Stimulated activated CD4-positive, alpha-beta T cell treated with anti-CD3 and anti-CD28 coated beads, Interleukin-12 subunit alpha, Interleukin-12 subunit beta, amount 100 ng/mL, for 48 hours (primary cell): ENCODE measurements at places on chromosomes 3 and 15.

GRCh38 chr3:186757214-186757613 is 26.2 kb upstream of the EIF4A2 start:
- no peak for DNase-seq

DNA sequence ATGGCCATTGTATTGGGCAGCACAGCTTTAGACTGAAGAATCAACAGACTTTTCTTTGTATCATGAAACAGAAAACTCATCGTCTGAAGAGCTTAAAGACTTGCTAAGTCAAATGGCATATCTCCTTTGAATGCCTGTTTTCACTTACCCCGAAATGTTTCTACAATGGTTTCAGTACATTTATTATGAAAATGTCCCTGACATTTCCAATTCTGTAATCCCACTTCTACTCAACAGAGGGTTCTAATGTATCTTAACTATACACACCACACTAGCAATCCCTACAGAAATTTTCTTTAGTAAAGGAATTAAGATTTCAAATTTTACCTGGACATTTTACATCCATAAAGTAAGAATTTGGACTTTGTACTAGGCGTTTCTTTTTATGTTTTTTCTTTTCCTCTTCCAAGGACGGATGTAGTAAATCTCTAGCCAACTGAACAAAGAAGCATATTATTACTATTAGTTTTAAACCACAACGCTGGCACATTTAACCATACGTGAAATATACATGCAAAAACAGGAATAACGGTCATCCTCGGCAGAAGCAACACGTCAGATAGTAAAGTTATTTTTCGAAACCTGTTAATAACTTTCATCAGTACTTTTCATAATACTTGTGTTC is 1.1 kb downstream of the RPS27L start:
- no peak for DNase-seq

GRCh38 chr3:138338244-138338643 is 8.6 kb upstream of the NME9 start:
- no peak for DNase-seq

DNA sequence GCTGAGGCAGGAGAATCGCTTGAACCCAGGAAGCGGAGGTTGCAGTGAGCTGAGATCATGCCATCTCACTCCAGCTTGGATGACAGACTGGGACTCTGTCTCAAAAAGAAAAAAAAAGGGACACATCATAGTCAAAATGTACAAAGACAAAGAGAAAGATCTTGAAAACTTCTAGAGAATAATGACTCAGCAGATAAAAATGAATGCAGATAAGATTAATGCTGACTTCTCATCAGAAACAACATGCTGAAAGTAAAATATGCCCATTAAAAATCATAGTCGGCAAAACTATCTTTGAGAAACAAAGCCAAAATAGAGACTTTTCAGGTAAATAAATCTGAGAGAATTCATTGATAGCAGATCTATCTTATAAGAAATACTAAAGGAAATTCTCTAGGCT is 271.1 kb upstream of the GPR149 start:
- no peak for DNase-seq

DNA sequence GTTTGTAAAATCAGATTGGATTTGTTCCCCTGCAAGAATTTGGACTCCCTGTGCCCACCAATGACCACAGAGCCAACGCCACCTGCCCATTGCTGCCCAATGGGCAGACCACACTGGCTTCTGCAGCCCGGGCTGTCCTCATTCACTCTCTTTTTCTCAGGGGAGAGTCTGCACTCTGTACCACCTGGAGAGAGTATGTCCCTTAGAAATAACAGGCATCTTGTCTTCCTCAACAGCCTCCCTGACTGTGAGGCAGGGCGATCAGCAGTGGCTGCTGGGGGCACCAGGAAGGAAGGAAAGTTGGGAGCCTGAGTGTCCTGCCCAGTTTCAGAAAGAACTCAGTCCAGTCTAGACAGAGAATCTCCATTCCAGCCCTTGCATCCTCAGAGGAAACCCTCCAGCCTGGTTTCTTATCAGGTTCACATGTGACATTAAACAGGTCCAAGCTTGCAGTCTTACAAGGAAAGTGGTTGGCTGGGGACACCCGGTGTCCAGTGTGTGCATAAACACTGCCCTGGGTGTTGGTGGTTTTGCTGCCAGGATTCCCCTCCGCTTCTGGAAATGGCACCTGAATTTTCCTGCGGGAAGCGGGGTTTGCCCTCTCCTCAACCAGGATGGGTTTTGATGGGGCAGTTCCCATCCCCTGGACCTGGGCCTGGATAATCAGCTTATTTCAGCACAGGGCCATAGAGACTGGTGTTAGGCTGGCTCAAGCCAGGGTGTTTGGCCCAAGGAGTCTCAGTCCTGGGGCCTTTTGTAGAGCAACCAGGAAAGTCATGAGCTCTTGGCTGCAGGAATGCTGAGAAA is 37.2 kb downstream of the SSUH2 start:
- DNase-seq = no peak

DNA sequence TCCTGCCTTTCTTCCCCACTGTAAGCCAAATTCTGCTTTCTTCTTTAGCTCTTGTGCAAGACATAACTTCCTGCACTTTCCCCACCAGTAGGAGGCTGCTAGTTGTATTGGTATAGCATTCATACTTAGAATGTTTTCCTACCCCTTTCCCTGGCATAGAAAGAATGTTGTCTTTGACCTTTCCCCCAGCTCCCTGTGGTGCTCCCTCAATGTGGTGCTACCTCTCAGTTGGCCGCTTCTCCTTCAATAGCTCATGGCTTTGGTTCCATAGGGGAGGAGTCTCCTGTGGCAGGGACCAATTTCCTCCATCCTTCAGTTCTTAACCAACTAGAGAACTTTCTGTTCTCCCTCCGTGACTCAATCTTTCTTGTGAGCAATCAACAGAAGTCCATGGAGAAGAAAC is 67.5 kb upstream of the AKAP13 start:
- no peak for DNase-seq

DNA sequence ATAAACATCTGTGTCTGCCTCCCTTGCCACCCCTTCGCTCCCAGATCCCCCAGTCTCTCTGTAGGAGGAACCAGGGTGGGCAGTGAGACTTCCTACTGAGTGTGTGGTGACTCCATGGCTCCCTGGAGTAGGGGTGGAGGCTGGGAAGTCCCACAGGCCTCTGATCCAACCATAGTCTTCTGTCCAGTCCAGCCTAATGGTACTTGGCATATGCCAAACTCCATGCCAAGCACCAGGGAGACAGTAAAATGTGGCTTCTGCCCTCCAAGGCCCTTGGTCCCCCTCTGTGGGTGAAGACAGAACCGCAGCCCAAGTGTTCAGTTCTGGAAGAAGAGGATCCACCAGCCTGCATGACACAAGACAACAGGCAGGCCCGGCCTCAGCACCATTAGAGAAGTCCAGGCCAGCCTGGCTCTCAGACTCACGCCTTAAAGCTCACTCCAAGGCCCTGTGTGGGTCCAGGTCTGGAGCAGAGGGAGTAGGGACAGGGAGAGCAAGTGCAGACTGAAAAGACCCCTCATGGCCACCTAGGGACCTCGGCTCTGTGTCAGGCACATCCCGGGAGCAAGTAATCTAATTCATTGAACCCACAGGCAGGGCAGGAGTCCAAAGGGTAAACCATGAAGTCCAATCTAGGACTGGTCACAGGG is 112.7 kb downstream of the ETFA start:
- DNase-seq = no peak

DNA sequence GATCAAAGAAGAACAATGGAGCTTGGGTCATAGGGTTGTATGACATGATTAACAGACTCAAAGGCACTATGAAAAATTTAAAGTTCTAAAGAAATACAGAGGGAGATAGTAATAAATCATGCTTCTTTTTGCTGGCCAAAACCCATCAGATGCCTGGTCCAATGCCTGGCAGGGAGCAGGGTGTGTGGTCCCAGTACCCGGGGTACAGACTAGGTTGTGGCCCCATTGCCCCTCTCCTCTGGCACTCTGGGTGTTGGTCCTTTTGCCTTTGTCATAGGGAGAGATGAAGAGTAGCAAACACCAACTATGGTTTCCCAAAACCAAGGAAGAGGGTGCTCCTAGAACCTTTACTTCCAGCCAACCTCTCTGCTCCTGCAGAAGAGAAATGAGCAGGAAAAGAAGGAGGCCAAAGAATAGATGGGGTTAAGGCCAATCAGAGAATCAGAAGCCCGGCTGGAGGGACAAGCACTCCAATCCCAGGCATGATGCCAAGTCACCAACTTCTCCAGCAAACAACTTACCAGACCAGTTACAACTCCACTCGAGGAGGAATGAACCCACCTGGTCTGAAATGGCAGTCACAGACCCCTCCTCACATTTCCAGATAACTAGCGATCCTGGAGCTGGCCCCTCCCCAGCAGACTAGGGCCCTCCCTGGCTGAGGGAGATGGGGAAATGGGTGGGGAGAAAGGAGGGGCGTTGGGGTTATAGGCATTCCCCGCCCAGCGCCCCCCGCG is 1.8 kb downstream of the IGDCC3 start:
- no peak for DNase-seq

DNA sequence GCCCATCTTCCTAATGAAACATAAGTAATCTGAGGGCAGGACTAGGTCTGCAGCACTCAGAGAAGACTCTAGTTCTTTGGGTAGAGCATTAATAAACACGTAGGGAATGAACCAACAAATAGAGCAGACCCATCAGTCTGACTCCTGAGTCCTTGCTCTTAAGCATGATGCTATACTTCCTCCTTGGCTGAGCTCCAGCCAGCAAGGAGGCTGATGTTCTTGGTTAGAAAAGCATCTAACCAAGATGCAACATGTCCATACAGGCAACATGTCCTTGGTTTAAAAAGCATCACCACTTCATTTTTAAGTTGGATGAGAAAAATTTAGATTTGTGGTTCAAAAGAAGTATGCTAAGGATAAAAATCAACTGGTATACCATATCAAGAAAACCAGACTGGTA is 8.5 kb upstream of the MYH15 start:
- DNase-seq = no peak

DNA sequence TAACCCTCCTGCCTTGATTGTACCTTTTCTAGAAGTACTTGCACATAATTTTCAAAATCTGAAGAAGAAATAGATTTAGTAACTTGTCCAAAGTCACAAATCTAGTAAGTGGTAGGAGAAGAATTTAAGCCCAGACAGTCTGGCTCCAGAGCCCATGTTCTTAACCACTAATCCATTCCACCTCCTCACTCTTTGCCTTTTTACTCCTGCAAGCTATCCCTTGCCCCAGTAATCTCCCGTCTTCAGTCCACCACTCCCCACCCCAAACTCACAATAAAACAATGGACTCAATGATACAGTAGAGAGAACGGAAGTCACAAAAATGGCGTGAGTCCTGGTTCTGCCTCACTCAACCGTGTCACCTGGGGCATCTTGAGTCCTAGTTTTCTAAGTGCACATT is 48.7 kb downstream of the SETMAR start:
- DNase-seq = no peak

- no peak for DNase-seq
Observed at GRCh38 chr3:120153294-120153693, 59.0 kb upstream of the GSK3B start.

DNA sequence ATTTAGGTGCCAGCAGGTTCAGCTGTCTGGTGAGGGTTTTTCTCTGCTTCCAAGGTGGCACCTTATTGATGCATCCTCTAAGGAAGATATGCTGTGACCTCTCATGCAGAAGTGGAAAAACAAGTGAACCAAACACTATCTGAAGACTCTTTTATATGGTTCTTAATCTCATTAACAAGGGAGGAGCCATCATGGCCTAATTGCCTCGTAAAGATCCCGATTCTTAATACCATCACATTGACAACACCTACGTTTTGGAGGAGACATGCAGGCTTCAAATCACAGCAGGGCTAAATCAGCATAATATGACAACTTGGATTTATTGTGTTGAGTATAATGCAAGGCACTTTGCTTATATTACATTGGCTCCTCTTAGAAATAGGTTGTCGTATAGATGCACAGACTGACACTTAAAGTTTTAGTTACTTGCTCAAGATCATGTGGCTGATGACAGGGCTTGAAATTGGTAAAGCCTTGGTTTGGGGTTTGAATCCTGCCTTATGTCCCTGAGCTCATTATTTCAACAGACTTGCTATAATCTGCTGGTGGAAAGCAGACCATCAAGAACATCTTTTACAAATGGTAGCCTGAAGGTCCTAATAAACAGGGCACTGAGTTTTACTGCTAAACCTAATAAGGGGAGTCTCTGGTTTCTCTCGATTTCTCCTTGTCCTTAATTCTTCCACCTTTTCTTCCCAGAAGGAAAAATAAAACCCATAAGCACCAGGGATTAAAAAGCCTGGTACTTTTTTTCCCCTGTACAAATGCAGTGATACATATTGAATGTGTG is 88.2 kb downstream of the PTPRG start:
- DNase-seq = no peak

- DNase-seq = no peak
Observed at GRCh38 chr3:123653221-123653682, 68.4 kb upstream of the HACD2 start.

GRCh38 chr3:133157716-133158115 is 119.5 kb downstream of the TMEM108 start:
- no peak for DNase-seq

DNA sequence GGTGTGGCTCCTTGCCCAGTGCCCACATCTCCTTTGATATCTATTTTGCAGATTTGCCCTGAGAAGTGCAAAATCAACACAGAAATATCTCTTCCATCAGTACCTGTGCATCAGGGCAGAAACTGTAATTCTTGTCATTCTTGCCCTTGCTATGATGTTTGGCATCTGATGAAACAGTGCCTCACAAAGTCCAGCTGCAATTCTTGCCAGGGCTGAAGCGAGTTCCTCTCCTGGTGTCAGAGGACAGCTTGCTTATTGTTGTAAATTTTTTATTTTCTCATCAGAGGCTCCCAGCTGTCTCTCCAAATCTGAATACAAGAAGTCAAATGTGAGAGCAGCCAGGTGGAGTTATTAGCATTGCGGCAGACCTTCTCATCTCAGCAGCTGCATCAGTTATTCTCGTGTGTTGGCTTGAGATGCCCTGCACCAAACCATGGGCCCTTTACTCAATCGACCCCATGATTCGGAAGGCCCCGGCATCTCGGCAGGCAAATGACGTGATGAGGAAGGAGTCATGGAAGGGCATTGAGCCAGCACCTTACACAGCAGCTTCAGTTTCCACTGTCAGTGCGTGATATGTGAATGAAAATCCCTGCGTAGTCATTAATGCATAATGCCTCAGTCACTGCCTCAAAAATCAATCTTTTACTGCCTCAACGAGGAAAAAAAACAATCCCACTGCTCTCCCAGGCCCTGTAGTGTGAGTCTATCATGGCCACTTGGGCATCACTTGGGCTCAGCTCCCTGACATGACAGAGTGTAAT is 93.4 kb downstream of the CCNL1 start:
- DNase-seq = no peak

GRCh38 chr3:128794067-128794768 is 68.2 kb downstream of the RAB7A start:
- peak; percentile 59 for DNase-seq

- DNase-seq = no peak
Observed at GRCh38 chr3:12501360-12502020, 17.2 kb downstream of the TSEN2 start.

- DNase-seq = no peak
Observed at GRCh38 chr3:111761309-111761795, 97.7 kb upstream of the PHLDB2 start.

GRCh38 chr15:71562251-71562650 is 248.1 kb upstream of the NR2E3 start:
- no peak for DNase-seq

DNA sequence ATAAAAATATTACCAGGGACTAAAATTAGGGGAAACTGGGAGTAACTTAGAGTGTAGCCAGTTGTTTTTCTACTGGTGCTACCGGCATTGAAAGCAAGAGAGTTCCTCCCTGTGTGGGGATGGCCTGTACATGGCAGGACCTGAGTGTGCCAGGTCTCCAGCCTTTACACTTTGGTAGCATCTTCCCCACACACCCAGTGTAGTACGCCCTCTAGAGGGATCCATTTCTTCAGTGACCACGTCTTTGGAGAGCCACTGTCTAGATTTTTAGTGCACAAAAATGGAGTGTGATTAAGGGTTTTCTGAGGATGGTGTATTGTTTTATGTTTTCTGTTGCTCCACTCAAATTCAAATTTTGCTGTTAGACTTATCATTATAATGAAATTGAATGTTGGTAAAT is 507.0 kb upstream of the TPRG1 start:
- no peak for DNase-seq
